ENCODE measurements at places on chromosomes 2 and 18.

DNA sequence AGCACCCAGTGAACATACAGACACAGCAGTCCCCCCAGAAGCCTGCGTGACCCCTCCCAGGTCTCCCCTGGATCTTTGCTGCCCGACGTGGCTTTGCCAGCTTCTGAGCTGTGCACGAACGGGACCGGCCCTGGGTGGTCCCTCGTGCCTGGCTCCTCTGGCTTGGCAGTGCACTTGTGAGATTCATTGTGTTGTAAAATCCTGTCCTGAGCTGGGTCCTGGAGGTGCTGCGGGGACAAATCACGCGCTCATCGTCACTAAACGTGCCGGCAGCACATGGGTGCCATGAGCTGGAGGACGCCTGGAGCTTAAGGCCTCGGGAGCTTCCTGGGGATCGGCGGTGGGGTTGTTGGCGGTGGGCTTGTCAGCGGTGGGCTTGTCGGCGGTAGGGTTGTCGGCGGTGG, 104.9 kb downstream of the FAM210A start:
- DNase-seq = no peak

DNA sequence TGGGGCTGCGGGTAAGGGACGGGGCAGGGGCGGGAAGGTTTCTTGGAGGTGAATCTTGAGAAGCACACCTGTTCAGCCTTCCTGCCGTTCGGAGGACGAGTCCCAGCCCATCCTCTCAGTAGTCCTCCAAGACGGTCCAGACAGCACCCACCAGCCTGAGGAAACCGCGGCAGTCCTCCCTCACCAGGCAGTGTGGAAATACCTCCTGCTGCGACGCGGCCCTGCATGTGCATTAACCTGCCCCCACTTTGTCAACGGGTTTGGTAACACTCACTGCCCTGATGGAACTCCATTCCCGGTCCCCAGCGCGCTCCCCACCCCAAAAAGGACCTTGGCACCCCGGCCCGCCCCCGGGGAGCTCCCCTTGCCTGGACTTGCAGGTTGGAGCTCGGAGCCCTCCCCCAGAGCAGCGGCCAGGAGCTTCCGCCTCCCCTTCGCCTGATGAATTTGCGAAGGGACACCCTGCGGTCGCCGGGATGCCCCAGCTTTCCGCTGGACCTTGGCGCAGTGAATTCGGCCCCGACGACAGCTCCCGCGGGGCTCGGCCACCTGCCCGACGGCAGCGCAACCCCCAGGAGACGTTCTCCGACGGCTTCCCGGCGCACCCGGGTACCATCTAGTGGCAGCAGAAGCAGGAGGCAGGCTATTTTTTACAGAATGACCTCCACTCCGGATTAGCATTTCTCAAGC, 31.5 kb downstream of the ACVR1C start:
- peak; percentile 38 for DNase-seq

DNA sequence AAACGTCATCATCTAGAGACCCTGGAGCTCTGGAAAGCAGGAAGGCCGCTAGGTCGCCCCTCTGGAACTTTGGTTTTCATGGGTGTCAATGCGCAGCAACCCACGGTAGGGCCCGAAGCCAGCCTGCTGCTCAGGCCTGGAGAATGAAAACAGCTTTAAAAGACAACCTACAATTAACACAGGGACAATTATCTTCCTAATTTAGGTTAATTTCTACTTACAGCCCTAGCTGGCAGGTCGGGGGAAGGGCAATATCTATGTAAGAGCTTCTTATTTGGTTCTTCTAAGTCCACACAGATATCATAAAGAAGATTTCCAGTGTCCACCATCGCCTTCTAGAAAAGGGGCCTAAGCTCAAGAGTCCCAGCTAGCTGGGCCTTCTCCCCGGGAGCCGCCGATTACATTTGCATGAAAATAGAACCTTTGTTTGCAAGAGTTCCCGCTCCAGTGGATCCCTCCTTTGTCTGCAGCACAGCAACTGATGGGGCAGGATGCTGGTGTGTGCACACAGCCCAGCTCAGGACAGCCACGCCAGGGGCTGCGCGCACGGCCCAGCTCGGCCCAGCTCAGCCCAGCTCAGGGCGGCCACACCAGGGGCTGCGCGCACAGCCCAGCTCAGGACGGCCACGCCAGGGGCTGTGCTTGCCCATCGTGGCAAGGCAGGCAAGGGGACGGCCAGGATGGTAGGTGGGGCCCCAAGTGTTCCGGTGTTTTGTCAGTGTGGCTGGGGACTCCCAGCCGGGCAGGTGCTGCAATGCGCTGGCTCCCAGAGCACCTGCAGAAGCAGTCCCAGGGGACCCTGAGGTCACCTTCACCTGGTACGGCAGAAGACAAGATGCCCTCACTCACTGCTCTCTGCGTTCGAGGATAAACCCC, 109.1 kb downstream of the HDAC4 start:
- no peak for DNase-seq

DNA sequence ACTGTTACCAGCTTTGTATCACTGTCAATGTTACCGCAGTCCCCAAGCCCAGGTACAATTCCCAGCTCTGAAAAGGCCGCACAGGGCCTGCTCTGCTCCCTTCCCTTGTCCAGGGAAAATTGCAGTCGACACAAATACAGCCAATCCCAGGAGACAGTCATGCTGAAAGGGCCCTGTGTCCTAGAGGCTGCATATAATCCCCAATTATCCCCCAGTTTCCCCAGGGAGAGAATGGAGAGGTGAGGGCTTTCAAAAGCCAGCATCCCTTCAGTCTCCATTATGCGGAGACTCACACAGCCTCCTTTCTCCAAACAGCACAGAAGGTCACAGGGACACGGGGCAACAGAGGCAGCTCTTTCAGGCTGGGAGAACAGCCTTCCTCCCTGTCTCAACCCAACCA, 17.1 kb upstream of the CTIF start:
- DNase-seq = no peak

GRCh38 chr2:44889096-44889495, 52.4 kb upstream of the SIX3 start:
- no peak for DNase-seq

- DNase-seq = no peak
These were observed at the start of gene IL1RN for GRCh38 chr2:113126845-113127645. Gene IL1RN (plus strand): TSS chr2:113127598. CDS start chr2:113127625, 27 bp downstream.

- no peak for DNase-seq
These were observed 15.3 kb downstream of the YPEL5 start for GRCh38 chr2:30161929-30162706.

DNA sequence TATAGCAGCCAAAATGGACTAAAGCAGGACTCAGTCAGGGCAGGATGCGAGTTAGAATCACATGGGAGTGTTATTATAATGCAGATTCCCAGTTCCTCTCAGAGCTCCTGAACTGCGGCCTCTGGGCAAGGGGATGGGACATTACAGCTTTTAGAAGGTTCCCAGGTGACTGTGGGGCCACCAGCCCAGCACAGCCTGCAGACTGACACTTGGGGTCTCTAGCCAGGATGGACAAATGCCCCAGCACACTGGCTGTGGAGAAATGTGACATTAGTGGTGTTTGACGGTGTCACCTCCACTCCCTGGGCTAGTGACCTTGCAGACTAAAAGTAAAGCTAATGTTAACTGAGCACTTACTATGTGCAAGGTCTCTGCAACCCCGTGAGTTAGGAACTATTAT, 238.0 kb upstream of the HS6ST1 start:
- DNase-seq = no peak

DNA sequence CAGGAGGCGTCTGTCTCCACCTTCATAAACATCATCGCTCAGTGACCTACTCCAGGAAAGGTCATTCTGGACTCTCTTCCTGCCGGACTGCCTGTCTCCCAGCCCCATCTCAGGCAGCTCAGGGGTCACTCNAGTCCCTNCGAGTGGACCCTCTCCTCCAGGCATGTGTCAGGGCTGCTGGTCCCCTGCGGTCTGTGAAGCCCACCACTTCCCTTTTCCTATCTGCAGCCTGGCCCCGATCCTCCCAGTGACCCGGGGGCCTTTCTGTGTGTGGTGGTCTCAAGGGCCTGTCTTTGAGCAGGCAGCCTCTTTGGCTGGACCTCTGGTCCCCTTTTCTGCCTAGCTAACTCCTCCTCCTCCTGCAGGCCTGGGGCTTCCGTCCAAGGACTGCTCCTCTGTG, 5.9 kb upstream of the PARD6G start:
- no peak for DNase-seq

DNA sequence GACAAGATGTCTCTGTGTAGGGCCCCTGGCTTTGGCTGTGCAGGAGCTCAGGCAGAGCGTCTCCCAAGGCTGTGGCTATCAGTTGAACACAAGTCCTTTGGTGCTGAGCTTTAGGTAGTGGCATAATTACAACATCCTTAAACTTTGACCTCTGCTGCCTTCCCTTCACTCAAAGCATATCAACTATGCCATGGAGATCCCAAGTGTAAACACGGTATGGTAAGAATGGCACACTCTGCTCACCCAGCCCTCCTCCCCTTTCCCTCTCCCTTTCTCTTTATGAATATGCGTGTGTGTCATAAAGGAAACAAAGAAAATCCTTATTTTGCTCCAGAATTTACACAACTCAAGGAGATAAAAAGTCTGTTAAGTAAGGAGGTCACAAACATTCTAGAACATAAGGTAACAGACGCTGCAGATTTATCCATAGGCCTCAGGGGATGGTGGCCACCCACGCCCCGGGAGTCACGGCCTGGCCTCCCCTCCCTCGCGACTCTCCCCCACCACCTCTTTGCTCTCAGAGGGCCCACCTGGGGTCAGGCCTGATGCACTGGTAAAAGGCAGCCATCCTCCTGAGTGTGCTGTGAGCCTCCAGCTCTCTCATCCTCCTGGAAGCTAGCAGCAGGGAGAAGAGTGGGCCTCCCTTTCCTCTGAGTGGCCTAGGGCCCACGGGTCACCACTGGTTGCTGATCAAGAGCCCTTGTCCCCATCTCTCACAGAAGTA, 67.3 kb downstream of the CRACDL start:
- DNase-seq = no peak

DNA sequence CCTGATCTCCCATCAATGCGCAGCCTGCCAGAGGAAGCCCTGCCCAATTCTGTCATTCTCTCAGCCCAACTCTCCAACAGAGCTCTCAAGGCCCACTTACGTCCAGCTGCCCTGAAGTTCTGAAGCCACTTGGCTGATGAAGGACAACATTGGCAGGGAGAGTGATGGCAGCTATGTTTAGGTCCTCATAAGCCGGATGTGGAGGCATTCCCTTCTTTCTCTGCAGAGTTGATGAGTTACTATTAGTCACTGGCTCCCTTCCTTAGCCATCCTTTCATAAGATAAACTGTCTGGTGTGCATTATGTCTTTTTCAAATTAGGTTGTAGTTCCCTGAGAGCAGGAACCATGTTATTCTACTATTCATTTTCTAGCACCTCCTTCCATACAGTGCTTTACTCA, 22.5 kb upstream of the TACR1 start:
- no peak for DNase-seq

GRCh38 chr2:173572848-173573247, 218.2 kb downstream of the CDCA7 start:
- no peak for DNase-seq

GRCh38 chr2:49189512-49190225, 35.4 kb upstream of the FSHR start:
- DNase-seq = no peak

DNA sequence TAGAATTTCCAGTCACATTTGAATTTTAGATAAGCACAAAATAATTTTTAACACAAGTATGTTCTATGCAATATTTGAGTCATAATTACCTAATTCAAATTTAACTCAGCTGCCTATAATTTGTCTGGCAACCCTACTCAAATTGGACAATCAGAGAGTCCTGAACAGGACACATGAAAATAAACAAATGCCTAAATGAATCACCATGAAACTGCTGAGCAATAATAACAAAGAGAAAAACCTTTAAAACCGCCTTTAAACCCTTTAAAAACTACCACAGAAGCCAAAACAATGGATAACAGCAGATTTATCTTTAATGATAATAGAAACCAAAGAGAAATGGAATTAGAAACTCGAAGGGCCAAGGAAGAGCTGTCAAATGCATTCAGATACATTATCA, 39.5 kb downstream of the ARL4C start:
- no peak for DNase-seq

- no peak for DNase-seq
These were observed 12.0 kb upstream of the ATP6V1C2 start for GRCh38 chr2:10709290-10709939.

DNA sequence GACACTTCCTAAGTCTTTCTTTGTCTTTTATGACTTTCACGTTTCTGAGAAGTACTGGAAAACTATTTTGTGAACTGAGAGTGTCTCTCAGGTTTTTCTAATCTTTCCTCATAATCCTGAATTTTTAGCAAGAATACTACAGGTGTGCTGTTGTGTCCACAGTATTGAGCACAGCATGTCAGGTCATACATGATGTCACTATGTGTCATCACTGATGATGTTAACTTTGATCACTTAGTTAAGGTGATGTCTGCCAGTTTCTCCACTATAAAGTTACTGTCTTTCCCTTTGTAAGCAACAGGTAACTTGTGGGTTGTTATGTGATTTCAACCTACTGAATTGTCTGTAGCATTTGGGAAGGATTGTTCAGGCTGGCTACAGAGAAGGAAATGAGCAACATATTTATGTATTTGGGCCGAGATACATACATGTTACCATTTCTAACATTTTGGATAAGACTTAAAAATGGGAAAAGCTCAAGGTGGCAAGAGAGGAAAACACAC, 11.1 kb downstream of the MATN3 start:
- DNase-seq = no peak

GRCh38 chr2:43462866-43463641, 132.8 kb downstream of the THADA start:
- no peak for DNase-seq

DNA sequence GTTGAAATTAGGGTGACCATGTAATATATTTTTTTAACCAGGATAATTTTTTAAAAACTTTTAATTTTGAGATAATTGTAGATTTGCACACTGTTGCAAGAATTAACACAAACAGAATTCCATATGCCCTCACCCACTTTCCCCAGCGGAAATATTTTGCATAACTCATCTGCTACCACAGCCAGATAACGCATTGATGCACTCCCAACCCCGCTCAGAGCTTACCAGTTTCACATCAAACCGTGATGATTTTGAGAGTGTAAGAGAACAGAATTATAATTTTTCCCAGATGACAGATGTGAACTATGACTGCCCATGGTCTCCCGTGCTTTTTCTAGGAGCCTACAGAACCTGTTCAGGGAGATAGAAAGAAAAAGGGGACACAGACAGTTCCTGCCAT, 35.2 kb upstream of the LDLRAD4 start:
- DNase-seq = no peak

GRCh38 chr2:201680743-201681142, 17.7 kb downstream of the MPP4 start:
- peak; percentile 1 for DNase-seq

- DNase-seq = no peak
These were observed 526.8 kb downstream of the TDRD15 start for GRCh38 chr2:21650569-21650968.

DNA sequence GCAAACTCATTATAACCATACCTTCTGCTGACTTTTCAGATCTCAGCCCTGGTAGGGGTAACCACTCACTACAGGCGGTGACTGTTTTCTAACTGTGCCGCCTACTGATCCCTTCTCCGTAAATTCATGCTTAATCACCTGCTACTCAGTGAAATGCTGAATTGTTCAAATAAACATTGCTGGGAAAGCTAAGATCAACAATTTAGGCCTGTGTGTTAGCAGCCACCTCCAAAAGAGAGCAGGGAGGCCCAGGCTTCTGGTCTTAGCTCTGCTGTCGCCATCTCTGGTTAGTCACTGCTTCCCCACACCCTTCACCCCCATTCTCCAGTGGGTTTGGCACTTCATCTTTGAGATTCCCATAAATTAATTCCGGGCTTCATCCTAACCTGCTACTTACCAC, 21.8 kb upstream of the NT5C1B start:
- no peak for DNase-seq
